ENCODE measurements at places on chromosomes 4 and X.
A peak's percentile ranks its signal among the peaks of the same experiment; 100 is the strongest.

DNA sequence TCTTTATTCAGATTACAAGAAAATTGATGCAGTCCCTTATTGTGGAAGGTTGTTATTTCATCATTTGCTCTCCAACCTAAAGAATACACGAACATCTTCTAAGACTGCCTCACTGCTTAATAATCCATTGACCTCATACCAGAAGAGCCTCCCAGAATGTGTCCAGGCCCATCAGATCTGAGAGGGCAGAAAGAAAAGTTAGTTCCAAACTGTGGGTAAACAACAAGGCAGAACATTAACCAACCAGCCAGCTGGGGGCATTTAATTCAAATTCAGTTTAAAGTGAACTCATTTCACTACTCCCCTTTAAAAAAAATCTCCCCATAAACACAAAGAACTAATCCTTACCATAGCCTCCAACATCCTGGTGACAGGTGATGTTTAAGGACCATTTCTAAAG is 13.8 kb downstream of the GPC4 start:
- DNase-seq: no peak

DNA sequence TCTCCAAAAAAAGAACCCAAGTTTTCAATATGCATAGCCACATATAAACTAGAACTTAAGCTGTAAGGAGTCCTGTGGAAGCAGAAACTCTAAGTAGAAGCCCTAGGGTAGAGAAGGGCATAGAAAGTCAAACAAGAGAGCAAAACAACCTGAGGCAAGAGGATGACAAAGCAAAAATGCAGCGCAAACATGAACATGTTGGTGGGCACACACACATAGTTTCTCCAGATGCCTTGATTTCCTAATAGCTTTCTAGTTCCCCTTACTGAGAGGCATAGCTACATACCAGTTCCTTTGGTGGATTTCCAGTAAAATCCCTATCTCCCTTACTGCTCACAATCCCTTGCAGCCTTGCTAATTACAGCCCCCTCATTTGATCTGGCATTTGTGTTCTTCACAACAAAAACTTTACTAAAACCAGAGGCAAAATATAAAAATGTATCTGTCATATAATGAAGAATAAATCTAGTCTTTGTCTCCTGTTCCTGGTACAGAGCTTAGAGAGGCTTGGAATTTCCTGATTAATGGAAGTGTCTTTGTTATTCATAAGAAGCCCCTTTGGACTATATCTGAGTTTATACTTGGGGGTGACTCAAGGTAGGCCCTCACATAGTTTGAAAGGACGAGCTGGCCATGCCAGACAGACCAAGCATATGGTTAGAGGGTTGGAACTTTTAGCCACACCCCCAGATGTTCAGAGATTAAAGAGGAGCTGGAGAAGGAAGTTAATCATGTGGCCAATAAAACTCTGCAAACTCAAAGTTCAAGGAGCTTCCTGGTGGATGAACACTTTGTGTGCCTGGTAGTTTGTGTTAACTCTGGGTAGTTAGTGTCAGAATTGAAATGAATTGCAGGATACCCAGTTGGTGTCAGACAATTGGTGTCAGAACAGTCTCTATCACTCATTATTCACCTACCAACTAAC is 52.7 kb upstream of the ZCCHC13 start:
- no peak for DNase-seq

DNA sequence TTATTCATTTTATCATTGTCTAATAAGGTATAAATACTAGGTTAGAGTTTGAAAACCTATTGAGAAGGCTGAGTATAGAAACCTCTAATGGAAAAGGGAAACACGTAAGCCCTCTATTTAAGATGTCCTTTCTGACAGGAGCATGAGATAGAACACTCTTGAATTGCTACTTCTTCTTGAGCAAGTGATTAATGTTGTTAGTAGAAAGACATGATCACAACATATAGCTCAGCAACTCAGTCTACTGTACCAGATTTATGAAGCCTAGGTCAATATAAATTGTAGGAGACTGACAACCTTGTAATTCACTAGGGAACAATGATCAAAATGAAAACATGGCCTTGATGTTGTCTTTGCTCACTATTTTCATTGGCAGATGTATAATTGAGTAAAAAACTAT is 189.7 kb downstream of the ANTXR2 start:
- no peak for DNase-seq

DNA sequence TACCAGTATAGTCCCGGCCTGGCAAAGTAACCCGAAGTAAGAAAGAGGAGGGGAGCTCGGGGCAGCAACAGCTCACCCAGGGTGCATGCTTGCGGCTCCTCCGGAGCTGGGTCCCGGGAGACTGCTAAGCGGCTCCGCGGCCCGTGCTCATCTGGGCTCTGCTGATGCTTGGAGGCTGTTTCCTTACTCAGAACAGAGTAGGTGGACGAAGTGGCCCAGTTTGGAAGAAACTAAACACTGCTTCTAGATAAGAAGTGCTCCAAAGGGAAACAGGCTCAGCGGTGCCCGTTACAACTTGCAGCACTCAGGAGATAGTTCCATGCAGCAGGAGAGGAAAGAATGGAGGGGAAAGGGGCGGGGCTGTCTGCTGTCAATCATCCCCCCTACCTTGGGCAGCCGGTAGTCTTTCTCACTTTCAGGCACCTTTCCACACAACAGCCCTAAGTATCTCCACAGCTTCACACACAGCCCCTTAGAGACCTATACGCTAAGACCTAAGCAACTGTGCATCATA is at the start of gene COL4A6:
Gene COL4A6, minus strand, starts transcription at position 313 of the 514 bp plus-strand sequence. Its CDS starts 226 bp downstream, at position 87.
- DNase-seq: no peak

GRCh38 chrX:118780911-118781310 is 42.7 kb upstream of the ZCCHC12 start:
- no peak for DNase-seq

DNA sequence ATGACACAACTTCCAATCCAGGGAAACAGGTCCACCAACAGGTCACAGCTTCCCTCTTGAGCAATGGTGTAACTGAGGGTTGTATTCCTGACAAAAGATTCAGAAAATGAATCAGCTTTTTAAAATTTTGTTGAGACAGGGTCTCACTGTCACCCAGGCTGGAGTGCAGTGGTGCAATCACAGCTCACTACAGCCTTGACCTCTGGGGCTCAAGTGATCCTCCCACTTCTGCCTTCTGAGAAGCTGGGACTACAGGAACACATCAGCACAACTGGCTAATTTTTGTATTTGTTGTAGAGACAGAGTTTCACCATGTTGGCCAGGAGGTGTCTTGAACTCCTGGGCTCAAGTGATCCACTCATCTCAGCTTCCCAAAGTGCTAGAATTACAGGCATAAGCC is 43.7 kb downstream of the SAT1 start:
- DNase-seq: no peak

DNA sequence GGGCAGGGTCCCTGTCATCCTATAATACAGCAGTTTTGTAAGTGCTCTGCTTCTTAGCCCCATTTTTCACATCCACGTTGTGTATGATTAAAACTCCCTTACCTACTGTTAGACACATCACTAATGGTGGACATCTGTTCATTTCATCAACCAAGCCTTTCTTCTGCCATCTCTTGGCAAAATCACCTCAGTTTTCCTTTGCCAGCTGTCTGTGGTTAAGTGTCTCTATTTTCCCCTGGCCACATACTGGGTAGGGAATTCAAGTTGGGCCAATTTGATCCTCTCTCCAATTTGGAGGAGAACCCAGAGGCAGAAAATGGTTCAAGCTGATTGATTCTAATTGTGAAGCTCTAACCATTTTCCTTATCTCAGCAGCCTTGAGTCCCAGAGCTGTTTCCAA is 436.1 kb downstream of the PCDH7 start:
- DNase-seq: no peak

- no peak for DNase-seq
These were observed 60.4 kb upstream of the TAF9B start for GRCh38 chrX:78199851-78200250.

DNA sequence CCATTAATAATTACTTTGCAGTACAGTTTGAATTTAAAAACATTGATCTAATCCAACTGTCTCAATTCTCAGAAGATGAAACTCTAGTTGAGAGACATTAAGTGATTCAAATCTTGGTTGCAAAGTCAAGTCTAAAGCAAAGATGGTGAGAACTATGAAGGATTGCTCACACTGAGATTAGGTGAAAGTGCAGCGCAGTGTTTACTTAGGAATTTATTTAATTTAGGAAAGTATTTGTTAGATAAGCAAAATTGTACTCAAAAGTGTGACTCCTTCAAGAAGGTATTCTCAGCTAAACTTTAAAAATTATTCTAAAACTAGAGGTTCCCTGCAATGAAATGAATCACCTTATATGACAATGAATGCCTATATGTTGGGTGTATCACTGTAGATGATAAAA is 454.9 kb downstream of the PDGFC start:
- no peak for DNase-seq

DNA sequence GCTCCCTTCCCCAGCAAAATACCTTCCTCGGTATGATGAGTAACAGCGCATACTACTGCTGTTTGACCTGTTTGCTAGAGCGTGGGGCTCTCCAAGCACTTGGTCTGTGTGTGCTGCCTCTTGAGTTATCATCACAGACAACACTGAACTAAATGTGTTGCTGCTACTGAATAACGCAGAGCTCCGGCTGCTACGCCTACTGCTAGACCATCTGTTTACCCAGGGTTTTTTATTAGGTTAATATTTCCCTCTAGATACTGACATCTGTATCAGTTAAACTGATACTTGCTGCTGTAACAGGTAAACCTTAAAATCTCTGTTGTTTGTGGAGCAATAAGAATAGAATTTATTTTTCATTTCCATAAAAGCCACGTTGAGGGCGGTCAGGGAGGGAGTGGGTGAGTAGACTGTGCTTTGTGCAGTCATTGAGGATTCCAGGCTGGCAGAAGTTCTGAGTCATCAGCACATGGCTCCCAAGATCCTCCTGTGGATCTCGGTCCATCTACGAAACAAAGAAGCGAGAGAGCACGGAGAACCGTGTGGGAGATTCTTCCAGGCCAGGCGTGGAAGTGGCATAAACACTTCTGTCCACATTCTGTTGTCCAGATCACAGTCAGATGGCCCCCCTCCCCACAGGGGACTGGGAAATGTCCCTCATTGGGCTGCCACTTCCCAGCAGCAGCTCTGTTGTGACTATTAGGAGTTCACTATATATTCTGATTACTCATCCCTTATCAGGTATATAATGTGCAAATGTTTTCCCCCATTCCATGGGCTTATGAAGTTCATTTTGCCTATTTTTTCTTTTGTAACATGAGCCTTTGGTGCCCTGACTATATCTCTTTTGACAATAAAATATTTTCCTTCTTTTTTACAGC is 14.1 kb downstream of the GRK4 start:
- DNase-seq: no peak

GRCh38 chr4:104365618-104366017 is 129.1 kb downstream of the CXXC4 start:
- DNase-seq: no peak

DNA sequence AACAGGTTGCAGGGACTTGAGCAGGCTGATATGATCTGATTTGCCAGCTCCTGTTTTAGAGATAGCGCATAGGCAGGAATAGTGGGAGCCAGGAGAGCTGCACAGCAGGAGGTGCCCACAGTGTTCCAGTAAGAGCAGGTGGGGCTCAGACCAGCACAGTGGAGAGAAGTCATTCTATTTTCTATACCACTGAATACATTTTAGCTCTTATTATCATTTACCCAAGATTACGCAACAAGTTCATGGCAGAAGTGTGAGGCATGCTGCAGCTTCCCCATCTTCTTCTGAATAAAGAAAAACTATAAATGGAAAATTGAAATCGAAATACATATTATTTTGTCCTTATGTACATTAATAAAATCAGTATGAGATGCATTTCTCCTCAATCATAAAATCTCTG is 114.7 kb upstream of the EDNRA start:
- no peak for DNase-seq

- no peak for DNase-seq
These were observed 308.6 kb downstream of the PTTG2 start for GRCh38 chr4:38268837-38269236.

DNA sequence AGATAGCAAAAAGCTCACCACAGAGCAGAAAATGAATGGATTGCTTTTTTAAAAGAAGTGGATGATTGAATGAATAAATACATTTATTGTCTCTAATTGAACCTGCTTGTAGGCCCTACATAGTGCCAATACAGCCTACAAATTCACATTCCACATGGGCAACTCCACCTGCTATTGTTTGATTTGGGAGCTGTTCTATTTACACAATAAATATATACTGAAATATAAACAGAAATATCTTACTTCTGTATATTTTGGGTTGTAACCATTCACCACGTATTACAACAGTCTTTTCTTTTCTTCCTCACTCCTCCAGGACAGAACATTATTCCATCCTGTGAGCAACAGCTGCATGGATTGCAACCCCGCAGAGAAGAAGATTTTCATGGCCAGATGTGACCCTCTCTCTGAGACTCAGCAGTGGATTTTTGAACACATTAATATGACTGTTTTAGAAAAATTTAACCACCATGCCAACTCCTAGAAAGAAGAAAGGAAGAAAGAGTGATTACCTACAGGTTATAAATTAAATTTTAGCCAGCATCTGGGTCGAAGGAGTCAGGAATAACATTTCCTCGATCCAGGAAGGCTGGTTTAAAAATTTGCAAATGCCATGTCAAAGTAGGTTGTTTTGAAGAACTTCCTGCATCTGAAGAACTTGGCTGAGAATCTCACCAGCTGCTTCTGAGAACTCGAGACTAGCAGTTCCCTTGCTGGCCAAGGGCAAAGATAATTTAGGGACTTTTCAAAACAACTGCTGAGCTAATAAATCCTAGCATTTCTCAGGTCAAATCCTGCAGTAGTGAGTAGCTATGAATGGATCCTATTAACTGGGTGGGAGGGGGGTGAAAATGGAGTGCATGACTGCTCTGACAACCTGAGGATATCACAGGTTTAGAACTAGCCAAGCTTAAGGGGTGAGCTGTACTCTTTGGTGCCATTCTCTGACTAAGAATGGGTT is 128.7 kb upstream of the GALNT7 start:
- no peak for DNase-seq

DNA sequence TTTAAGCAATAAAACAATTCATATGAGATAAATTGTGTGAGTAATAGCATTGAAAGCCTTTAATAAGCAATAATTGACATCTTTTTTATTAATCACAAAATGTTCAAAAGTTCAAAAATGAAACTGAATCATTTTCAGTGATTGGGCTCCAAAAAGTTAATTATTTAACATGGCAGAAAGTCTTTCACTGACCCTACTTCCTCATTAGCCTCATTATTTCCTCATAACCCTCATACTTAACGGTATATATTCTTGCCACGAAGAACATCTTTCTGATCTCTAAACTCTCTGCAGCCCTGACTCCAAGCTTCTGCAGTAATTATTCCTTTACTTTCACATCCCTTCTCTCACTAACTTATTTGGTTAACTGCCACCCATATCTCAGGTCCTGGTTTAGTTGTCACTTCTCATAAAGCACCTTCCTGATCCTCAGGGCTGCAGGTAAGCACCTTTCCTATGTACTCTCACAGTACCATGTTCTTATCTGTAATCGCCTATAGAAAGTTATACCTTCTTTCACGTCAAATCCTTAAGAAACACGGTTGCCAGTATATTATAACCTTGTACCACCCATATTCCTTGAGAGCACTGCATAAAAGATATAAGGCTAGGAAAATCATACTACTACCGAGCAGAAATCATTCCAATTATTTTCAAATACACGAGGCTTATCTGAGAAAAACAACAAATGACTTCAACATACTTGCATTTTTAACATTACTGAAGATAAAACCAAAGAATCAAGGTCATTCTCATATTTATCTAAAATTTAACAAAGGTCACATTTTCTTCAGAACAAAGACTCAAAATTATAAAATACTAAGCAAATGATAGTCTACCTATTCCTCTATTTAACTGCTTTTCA is 72.2 kb downstream of the PPP3CA start:
- no peak for DNase-seq

- DNase-seq: peak; percentile 24
These were observed 779 bp upstream of the DDX60L start for GRCh38 chr4:168480931-168481611.

GRCh38 chrX:66931713-66932112 is 292.8 kb upstream of the EDA2R start:
- no peak for DNase-seq

All from stimulated activated CD8-positive, alpha-beta memory T cell treated with anti-CD3 and anti-CD28 coated beads, Interleukin-15, amount 100 ng/mL, for 4 hours (primary cell).